BE2C (cell line): ENCODE measurements at places on chromosomes 16 and 17.
A peak's percentile ranks its signal among the peaks of the same experiment; 100 is the strongest.

GRCh38 chr17:41483991-41484826 lies 3.3 kb upstream of the KRT35 start:
- no peak for DNase-seq

- DNase-seq: no peak
Measured at GRCh38 chr17:3761918-3762380, 38.2 kb downstream of the HASPIN start.

DNA sequence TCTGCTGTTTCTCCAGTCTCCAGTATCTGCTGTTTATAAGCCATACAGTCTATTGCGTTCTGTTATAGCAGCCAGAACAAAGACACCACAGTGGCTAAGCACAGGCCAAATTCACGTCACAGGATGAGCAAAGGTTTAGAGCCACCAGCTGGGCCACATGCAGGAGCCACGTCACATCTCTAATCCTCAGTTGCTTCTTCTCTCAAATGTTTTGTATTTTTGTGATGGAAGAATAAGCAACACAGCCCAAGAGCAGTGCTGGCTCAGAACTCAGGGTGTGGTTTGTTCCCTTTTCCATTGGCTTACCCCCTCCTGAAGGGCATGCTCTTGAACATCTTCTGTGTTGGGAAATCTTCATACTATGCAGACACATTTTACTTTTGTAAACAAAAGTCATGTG lies 309.4 kb upstream of the CDH5 start:
- DNase-seq: no peak

DNA sequence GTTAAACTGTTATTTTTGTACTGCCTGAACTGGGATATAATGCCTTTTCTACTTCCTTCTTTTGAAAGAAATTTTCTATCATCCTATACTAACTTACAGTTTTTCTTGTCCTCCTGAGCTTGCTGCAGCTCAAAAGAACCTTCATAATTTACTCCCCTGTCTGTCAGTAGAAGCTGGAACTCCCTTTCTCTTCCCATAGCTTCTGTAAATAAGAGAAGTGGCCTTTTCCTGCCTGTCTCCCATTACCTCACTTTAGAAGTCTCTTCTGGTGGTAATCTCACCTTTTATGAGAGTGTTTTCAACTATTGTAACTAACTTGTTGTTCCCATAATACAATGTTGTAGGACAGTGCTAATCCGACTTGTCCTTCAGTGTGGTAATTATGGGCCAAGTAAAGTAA lies 246.7 kb upstream of the TBX2 start:
- DNase-seq: no peak

GRCh38 chr16:51166541-51166940 lies 15.5 kb upstream of the SALL1 start:
- no peak for DNase-seq

DNA sequence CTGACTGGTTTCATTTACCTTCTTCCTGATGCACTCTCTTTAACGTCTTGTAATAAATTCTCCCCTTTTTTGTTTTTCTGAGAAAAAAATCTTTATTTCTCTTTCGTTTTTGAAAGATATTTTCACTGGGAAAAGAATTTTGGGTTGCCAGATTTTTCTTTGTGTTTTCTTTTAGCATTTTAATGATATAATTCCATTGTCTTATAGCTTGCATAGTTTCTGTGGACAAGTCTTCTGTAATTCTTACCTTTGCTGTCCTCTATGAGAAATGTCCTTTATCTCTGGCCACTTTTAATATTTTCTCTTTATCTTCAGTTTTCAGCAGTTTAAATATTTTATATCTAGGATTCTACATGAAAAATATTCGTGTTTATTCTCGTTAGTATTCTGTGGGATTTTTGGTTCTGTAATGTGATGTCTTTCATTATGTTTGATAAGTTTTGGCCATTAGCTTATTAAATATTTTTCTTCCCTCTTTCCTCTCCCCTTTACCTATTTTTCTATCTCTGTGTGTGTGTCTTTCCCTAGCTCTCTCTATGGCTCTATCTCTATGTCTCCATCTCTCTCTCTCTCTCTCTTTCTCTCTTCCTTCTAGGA lies 236.5 kb downstream of the C16orf95 start:
- DNase-seq: no peak

GRCh38 chr16:88469615-88470395 lies 16.7 kb downstream of the ZFPM1 start:
- DNase-seq: no peak

DNA sequence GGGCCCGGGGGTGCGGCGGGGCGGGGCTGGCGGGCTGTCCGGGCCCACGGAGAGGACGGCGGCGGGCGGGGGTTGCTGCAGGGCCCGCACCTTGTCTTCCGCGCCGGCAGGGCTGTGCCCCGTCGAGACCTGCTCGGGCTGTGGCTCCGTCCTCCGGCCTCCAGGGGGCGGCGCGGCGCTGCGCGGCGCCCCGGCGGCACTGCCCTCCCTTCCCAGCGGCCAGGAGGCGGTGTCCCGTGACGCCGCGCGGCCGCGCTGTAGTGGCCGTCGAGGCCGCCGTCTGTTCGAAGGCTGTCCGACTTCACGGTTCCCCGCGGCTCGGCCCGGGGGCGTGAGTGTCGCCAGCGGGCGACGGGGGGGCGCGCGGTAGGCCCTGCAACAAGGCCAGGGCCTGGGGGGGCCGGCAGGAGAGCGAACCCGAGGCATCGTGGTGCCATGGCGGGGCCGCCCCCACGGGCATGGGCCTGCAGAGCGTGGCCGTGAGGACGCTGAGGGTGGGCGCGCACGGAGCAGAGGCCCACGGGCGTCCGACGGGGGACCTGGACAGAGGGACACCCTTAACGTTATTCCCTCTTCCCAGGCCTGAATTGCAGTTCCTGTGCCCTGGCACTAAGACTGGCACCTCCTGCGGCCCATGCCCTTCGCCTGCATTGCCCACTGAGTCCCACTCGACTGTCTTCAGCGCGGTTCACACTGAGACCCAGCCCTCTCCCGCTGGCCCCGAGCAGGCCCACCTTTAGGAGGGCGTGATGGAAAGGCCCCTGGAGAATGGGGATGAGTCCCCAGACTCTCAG lies at the start of gene PLEKHG4:
TSS of gene PLEKHG4 (plus strand) at position 237 of the 794 bp plus-strand sequence. CDS start at position 750, 513 bp downstream.
- peak; percentile 74 for DNase-seq

DNA sequence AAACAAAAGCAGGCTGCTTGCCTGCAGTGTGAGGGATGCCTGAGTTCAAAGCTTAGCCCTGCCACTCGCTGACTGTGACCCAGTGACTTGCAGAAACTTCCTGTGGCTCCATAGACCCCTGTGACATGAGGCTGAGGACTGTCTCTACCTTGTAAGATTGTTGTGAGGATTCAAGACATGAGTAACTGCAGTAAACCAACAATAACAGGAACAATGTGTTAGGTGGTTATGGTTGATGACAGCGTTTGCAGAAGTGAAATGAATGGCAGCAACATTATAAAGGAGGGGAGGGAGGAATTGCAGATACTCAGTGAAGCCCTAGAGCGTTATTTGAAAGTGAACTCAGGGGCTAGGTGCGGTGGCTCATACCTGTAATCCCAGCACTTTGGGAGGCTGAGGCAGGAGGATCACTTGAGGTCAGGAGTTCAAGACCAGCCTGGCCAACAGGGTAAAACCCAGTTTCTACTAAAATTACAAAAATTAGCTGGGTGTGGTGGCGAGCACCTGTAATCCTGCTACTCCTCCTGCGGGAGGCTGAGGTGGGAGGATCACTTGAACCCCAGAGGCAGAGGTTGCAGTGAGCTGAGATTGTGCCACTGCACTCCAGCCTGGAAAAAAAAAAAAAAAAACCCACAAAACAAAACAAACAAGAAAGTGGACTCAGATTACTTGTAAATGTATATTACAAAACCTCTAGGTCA lies 33.5 kb upstream of the EMP2 start:
- DNase-seq: no peak

DNA sequence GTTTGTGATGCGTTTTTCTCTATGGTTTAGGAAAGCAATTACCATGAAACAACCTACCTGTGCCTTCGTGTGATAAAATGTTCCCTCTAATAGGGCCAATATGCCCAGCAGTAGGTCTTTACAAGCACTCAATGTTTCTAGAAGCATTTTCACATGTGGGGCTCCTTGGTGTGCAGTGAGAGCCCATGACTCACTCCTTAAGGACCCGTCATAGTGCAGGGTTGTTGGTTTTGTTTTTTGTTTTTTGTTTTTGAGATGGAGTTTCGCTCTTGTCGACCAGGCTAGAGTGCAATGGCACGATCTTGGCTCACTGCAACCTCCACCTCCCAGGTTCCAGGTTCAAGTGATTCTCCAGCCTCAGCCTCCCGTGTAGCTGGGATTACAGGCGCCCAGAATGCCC lies 31.1 kb upstream of the ZFP90 start:
- no peak for DNase-seq

DNA sequence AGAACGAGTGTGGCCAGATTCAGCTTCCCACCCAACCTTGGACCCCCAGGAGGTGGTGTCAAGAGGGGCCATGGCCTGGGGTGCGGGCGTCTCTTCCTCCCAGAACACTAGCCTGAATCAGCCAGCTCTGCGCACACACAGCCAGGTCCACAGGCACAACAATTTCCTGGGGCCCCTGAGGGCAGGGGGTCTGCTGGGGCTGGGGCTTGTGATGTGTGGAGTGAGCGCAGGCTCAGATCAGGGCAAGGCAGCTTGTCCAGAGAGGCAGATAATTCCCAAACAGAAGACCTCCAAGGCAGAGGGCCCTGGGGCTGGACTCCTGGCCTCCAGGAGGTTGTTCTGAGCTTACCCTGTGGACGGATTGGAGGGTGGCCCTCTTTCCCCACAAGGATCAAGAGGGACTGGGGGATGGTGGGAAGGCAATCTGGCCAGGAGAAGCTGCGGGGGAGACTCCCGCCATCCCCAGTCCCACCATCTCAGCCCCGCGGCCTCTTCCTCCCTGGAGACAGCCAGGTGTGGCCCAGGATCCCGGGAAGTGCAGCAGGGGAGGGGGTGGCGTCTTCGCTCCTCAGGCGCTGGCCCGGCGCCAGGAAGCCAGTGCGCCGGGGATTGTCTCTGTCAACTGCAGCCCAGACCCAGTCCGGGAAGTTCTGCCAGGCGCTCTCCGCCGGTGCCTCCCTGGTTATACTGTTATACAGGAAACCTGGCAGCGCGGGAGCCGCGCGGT lies 52.0 kb upstream of the AMZ2 start:
- peak; percentile 46 for DNase-seq

GRCh38 chr16:86557587-86557986 lies 2.6 kb upstream of the MTHFSD start:
- DNase-seq: no peak

- no peak for DNase-seq
Measured at GRCh38 chr17:5718726-5719125, 134.4 kb upstream of the NLRP1 start.

DNA sequence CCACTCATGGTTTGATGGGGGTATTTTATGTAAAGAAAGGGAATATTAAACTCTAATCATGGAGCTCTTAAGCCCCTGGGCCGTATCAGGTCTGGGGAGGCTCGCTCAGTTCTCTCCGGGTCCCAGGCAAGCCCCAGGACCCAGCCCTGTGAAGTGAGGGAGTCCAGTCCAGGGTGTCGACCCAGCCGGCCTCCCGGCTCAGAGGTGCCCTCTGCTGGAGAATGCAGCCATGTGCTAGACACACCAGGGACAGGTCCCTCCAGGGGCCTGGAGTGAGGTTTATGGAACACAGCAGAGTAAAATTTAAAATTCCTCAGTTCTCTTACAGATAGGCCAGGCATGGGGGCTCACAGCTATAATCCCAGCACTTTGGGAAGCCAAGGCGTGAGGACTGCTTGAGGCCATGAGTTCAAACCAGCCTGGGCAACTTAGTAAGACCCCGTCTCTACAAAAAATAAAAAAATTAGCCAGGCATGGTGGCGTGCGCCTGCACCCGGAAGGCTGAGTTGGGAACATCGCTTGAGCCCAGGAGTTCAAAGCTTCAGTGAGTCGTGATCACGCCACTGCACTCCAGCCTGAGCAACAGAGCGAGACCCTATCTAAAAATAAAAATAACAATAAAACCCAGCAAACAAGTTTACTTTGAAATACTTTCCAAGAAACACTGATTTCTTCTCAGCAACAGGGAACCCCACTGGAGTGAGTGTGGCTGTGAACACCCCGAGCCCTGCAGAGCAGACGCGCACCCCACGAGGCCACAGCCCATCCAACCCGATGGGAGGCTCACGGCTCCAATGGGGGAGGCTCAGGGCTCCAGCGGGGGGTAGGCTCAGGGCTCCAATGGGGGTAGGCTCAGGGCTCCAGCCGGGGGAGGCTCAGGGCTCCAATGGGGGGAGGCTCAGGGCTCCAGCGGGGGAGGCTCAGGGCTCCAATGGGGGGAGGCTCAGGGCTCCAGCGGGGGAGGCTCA lies 72.2 kb downstream of the ZNF778 start:
- DNase-seq: peak; percentile 87

DNA sequence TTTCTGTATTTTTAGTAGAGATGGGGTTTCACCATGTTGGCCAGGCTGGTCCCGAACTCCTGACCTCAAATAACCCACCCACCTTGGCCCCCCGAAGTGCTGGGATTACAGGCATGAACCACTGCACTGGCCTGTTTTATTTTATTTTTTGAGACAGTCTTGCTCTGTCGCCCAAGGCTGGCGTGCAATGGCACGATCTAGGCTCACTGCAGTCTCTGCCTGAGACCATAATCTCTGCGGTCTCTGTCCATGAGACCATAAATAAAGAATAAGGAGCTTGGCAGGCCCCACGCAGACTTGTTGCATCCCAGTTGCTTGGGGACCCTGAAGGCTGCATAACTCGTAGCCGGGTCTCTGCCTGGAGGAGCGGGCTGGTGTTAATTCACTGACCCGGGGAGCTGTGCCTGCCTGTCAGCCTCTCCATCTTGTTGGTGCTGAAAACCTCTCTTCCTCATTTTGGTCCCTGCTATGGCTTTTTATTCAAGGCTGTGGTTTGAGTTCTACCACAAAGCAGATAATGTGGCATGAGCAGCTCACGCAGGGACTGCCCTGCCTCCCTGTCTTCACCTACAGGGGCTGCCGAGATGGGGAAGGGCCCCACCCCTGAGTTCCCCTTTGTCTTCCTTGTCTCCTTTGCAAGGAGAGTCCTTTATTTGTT lies 82.1 kb downstream of the MSI2 start:
- DNase-seq: no peak

DNA sequence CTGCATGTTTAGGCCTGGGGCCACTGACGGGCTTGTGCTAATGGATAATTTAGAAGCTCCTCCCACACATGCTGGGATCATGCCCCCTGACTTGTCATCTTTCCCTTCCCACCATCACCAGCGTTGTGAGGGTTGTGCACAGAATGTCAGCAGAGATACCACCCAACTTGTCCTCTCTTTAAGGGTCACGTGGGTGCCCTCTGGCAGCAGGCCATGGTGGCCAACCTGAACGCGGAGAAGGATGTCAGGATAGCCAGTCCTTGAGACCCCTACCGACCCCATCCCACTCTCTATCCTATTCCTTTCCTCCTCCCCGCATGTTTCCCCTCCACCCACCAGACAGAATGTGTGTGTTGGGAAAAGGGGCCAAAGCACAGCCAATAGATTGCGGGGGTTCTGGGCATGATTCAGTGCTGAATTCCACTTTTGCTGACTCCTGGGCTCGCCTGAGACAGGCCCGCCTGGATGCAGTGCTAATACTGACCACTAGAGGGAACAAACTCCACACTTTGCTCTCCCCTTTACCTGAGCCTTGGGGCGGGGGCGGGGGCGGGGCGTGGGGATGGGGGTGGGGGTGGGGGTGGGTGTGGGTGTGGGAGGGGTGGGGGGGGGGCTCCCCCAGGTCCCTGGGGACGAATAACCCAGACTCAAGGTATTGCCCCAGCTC lies at the start of gene GH2:
TSS of gene GH2 (minus strand) at position 10 of the 667 bp plus-strand sequence. CDS start 143 bp downstream, outside the sequence.
- DNase-seq: peak; percentile 63

GRCh38 chr16:51114382-51114781 lies 36.7 kb downstream of the SALL1 start:
- no peak for DNase-seq

GRCh38 chr16:55470533-55471371 lies 8.2 kb upstream of the MMP2 start:
- peak; percentile 28 for DNase-seq

GRCh38 chr17:6478486-6478885 lies 34.2 kb downstream of the PIMREG start:
- DNase-seq: no peak
